GM04504 (cell line): ENCODE measurements at places on chromosomes 3 and 15.

DNA sequence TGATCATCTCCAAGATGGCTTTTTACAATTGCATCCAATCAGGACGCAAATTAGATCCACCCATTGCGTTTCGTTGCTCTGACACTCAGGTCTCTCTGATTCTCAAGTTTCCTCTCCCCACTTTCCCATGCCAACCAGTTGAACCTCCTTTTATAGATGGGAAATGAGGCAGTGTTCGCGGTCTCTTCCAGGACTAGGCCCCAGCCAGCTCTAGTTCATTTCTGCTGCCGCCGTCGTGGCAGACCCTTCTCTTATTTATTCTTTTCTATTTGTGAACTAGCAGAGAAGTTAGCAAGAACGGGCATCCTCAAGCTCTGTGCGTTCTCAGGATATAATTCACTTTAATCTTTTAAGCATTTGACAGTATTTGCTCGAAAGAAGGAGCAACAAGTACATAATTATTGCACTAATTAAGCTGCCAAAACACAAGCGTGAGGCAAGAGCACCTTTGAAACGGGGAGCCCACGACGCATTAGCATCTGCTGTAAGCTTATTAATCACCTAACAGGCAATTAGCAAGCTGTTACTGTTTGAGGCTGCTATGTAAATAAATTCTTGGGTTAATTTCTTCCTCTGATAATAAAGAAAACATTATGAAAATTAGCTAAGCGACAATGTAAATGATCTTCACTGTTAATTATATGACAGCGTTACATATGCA lies 246.4 kb upstream of the TLE3 start:
- DNase-seq = no peak

DNA sequence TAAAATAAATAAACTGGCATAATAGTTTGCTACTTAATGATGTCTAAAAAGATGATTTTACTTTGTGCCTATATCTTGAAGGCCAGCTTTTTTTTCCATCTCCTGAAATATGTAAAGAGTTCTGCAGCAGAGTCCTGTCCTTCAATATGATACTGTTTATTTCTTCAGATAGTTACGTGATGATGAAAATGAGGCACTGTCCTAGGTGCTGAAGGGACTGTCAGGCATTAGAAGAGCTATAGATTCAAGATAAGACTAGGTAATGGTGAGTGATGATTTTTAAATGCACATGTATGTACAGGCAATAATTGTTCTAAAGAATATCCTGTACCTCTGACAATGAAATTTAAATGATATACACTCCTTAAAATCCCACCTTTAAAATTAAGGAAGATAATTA lies 326.9 kb upstream of the DNAJC19 start:
- DNase-seq = no peak

DNA sequence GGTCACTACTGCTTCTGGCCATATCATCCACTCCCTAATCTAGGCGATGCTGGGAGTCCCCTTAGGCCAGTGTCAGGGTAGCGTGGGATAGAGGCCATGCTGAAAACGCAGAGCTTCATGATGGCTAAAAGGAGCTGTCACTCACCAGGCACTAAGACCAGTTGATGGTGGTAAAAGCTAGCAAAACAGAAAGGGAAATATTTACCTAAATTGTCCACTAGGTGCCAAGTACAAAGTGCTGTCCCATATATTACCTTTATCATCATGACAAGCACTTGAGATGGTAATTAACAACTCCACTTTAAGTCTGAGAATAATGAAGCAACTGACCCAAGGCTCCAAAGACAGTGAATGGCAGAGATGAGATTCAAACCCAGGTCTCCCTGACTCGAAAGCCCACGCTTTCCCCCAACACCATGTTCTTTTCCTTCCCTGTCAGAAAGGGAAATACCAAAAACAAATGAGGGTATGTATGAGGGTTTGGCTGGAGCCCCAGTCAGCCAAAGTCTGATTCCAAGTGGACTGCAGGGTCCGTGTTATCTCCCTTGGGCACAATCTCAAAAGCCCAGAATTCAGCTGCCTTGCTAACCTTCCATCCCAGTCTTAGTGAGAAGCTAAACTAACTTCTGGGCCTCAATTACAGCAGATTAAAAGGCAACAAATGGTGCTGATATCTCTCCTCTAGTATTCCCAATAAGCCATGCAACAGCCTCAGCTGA lies 84.7 kb downstream of the RBPMS2 start:
- DNase-seq = no peak

GRCh38 chr3:11143476-11143875 lies 10.8 kb upstream of the HRH1 start:
- no peak for DNase-seq

DNA sequence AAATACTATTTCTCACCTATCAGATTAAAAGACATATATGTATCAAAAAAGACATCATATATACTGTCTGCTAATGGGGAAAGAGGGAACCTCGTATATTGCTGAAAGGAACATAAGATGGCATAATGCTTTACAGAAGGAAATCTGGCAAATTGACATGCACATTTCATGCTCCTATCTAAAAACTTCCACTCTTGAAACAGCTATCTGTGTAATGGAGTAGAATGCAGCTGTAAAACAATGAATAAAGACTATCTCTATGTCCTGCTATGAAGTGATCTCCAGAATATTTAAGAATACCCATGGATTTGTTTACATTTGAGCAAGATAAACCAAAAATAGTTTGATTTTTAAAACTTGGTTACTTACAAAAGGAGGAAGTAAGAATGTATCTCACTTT lies 107.4 kb downstream of the TBL1XR1 start:
- no peak for DNase-seq

DNA sequence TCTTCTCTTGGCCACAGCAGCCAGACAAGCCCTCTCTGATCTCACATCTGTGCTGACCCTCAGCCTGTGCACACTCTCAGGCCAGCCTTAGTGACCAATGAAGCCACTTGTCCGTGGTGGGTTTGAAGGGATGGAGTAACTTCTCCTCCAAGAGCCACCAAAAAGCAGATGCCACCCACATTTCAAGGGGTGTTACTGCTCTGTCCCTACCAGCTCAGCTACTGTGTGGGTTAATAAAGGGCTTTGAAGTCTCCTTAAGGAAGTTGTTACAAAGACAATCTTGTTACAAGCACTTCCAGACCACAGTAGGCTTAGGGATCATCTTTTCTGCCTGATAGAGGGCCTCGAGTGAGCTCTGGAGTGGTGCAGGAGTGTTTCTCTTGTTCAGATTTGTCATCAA lies 3.3 kb upstream of the CA12 start:
- DNase-seq = no peak

GRCh38 chr3:34511891-34512290 lies 713.5 kb downstream of the PDCD6IP start:
- DNase-seq = no peak

- no peak for DNase-seq
These were observed 12.0 kb downstream of the LRRC3B start for GRCh38 chr3:26634601-26635000.

DNA sequence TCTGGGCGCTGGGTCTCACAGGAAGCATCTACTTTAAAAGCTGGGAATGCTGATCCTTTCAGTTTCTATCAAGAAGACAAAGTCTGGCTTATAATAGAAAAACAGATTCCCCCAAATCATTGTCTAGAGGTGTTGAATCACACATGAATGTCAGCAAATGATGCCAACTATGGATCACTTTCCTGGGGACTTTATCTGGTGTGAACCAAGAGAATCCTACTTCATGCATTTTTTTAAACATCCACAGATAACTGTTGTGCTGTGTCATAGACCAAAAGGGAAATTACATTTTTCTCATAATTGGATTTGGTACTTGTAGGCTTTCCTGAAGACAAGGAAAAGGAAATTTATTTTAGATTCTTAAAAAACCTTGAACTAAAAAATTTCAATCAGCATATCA lies 132.7 kb downstream of the CD47 start:
- no peak for DNase-seq
